ENCODE measurements at places on chromosomes 5 and 9.

- no peak overlapping the region for H3K4me3 ChIP-seq
- DNase-seq = no peak
- no peak overlapping the region for H3K27ac ChIP-seq
- no peaks in the 10 kb centered on the region for H3K27me3 ChIP-seq
Observed at GRCh38 chr5:120446901-120447300, 17.2 kb upstream of the PRR16 start.

DNA sequence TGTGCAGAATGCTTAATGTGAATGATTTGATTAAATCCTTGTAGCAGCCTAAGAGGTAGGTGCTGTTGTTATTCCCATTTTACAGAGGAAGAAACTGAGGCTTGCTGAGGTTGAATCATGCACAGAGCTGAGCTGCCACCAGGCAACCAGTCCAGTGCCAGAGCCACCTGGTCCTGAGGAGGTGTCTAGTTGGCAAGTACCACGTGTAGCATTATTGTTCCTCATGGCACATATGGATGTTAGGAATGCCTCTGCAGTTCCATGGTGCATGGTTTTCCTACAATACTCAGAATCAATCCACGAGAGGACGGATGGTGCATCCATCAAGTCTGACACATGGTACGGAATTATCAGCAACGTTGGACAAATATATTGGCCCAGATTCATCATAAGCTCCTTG, 8.9 kb downstream of the UBE2QL1 start:
- H3K4me3 ChIP-seq = no peak overlapping the region
- DNase-seq = no peak
- H3K27ac ChIP-seq = no peak overlapping the region
- no peaks in the 10 kb centered on the region for H3K36me3 ChIP-seq
- H3K4me1 ChIP-seq = peaks cover 8% of the 10 kb centered on the region
- no peaks in the 10 kb centered on the region for H3K27me3 ChIP-seq

GRCh38 chr5:53127107-53127506, 17.6 kb upstream of the MOCS2 start:
- H3K27me3 ChIP-seq = no peaks in the 10 kb centered on the region
- H3K27ac ChIP-seq = no peak overlapping the region
- DNase-seq = no peak
- H3K36me3 ChIP-seq = no peaks in the 10 kb centered on the region
- no peaks in the 10 kb centered on the region for H3K4me1 ChIP-seq
- H3K4me3 ChIP-seq = no peak overlapping the region

DNA sequence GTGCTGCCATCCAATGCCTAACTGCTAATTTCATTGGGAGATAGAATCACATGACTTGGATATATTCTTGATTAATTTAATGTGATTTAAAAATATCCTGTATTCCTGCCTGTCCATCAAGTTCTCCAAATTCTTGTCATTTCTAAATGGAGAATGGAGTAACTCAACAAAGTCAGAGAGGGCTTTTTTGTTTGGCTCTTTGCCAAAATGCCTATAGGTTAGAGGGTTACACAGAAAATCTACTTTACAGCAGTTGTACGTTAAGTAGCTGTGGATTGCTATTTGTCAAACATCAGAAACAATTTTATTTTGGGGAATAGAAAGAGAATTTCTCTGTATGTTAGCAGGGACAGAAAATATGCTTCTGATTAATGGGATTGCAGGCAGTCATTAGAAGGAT, 5.9 kb downstream of the PIK3R1 start:
- no peak overlapping the region for H3K4me3 ChIP-seq
- H3K27ac ChIP-seq = no peak overlapping the region
- peaks cover 14% of the 10 kb centered on the region for H3K4me1 ChIP-seq
- H3K27me3 ChIP-seq = no peaks in the 10 kb centered on the region

GRCh38 chr9:69035438-69036308, at the start of gene FXN:
TSS of gene FXN (plus strand) at chr9:69035752. CDS start at chr9:69035783, 31 bp downstream.
- no peaks in the 10 kb centered on the region for H3K36me3 ChIP-seq
- H3K27me3 ChIP-seq = no peaks in the 10 kb centered on the region
- H3K27ac ChIP-seq = peak within 1 kb of the TSS; percentile 82
- peaks cover 2% of the 10 kb centered on the region for H3K4me1 ChIP-seq
- peak; percentile 84 for DNase-seq
- H3K4me3 ChIP-seq = peak within 1 kb of the TSS; percentile 58

DNA sequence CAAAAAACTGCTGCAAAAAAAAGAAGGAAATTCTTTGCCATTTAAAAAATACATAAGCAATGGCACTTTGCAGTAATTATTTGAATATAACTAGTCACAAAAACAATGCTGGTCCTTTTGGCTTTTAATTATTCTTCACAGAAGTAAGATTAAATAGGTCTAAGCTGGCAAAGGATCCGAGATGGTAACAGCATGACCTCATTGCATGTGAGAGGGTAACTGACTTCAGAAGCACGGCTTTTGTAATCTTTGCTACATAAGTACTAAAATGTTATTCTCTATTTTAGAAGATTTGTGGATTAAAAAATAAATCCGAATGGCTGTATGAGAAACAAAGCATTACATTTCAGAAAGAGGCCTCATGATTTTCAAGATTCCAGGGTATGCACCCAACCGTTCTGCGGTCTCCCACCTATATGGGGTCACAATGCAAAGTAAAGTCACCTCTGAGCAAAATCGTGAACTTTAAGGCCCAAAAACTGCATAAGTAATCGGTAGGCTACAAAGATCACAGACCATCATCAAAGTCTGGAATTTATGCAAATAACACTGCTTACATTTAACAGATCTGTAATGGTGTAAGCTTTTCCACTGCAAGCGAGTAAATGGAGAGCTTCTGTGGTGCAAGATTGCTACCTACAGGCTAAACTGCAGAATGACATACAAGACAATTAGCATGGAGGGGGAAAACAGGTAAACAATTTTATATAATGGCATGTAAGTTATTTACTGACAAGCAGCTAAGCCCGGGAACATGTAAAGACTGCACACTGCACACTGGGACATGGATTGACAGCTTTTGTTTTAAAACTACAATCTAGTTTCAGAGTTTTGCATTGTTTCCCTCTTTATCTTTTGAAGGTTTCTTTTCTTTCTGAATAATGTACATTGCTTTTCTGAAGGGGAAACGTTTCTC, 231.6 kb downstream of the SLF1 start:
- no peak overlapping the region for H3K27ac ChIP-seq
- H3K36me3 ChIP-seq = no peaks in the 10 kb centered on the region
- no peak overlapping the region for H3K4me3 ChIP-seq
- no peaks in the 10 kb centered on the region for H3K4me1 ChIP-seq
- H3K27me3 ChIP-seq = no peaks in the 10 kb centered on the region
- no peak for DNase-seq

DNA sequence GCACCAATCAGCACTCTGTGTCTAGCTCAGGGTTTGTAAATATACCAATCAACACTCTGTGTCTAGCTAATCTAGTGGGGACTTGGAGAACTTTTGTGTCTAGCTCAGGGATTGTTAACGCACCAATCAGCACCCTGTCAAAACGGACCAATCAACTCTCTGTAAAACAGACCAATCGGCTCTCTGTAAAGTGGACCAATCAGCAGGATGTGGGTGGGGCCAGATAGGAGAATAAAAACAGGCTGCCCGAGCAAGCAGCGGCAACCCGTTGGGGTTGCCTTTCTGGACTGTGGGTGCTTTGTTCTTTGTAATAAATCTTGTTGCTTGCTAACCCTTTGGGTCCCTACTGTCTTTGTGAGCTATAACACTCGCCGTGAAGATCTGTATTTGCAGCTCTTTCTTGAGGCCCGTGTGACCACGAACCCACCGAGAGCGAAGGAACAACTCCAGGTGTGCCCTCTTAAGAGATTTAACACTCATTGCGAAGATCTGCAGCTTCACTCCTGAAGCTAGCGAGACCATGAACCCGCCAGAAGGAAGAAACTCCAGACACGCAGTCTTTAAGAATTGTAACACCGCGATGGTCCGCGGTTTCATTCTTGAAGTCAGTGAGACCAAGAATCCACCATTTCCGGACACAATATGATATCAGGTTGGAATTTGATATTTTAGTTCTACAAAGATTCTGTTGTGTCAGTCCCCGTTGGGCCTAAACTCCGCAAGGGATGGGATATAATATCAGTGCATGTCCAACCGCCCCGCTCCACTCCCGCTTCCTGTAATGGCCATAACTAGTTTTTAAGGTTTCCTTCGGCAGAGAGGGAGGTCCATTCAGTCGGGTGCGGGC, 740 bp upstream of the TRMT10B start:
- H3K4me1 ChIP-seq = peaks cover 3% of the 10 kb centered on the region
- H3K4me3 ChIP-seq = peak overlapping the region; percentile 87
- no peak for DNase-seq
- no peak overlapping the region for H3K27ac ChIP-seq
- no peaks in the 10 kb centered on the region for H3K36me3 ChIP-seq

- H3K4me1 ChIP-seq = peaks cover 2% of the 10 kb centered on the region
- H3K27me3 ChIP-seq = no peaks in the 10 kb centered on the region
- H3K27ac ChIP-seq = no peak overlapping the region
- no peak for DNase-seq
- H3K36me3 ChIP-seq = no peaks in the 10 kb centered on the region
Observed at GRCh38 chr9:7777771-7778170, 21.8 kb downstream of the DMAC1 start.

- H3K4me3 ChIP-seq = no peak overlapping the region
- H3K4me1 ChIP-seq = peaks cover 10% of the 10 kb centered on the region
- no peaks in the 10 kb centered on the region for H3K36me3 ChIP-seq
- no peak for DNase-seq
Observed at GRCh38 chr5:124740991-124741583, 5.4 kb downstream of the ZNF608 start.

- no peaks in the 10 kb centered on the region for H3K4me1 ChIP-seq
- H3K36me3 ChIP-seq = no peaks in the 10 kb centered on the region
- DNase-seq = no peak
- H3K27ac ChIP-seq = no peak overlapping the region
- H3K4me3 ChIP-seq = no peak overlapping the region
- no peaks in the 10 kb centered on the region for H3K27me3 ChIP-seq
Observed at GRCh38 chr9:84003246-84003645, 22.6 kb downstream of the RMI1 start.

GRCh38 chr9:30197954-30198353, 2186.5 kb upstream of the ACO1 start:
- no peaks in the 10 kb centered on the region for H3K36me3 ChIP-seq
- no peak overlapping the region for H3K27ac ChIP-seq
- no peaks in the 10 kb centered on the region for H3K4me1 ChIP-seq

- H3K36me3 ChIP-seq = no peaks in the 10 kb centered on the region
- H3K4me1 ChIP-seq = no peaks in the 10 kb centered on the region
- no peak overlapping the region for H3K4me3 ChIP-seq
- H3K27me3 ChIP-seq = no peaks in the 10 kb centered on the region
- no peak overlapping the region for H3K27ac ChIP-seq
Observed at GRCh38 chr9:115189686-115190085, 71.7 kb upstream of the TNC start.

- no peaks in the 10 kb centered on the region for H3K4me1 ChIP-seq
- no peak overlapping the region for H3K27ac ChIP-seq
- no peak for DNase-seq
- H3K36me3 ChIP-seq = no peaks in the 10 kb centered on the region
- no peak overlapping the region for H3K4me3 ChIP-seq
Observed at GRCh38 chr5:175275097-175275496, 168.9 kb downstream of the DRD1 start.

GRCh38 chr9:68957479-68957878, 56.4 kb downstream of the PRKACG start:
- no peaks in the 10 kb centered on the region for H3K36me3 ChIP-seq
- no peak for DNase-seq

DNA sequence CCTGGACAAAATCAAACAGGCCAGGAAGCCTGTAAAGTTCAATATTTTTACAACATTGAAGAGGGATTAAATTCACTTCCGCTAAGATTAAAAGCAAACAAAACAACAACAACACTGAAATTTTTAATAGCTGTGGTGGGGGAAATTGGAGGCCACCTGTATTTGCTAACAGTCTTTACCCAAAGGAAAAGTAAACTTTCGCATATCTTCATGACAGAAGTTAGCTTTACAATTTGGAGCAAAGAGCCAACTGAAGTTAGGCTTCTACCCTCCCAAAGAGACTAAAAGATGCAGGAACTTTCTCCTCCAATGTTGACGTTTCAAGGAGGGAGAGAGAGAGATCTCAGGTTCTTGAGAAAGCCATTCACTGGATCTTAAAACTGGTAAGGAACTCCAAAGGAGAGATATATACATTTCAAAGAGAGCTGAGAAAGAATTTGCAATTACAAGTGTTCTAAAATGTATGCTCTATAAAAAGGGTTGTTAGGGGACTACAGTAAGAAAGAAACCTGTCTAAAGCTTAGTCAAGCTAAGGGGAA, 349.2 kb upstream of the CDH9 start:
- no peak for DNase-seq
- H3K27ac ChIP-seq = no peak overlapping the region
- H3K36me3 ChIP-seq = no peaks in the 10 kb centered on the region
- H3K27me3 ChIP-seq = no peaks in the 10 kb centered on the region
- no peaks in the 10 kb centered on the region for H3K4me1 ChIP-seq

DNA sequence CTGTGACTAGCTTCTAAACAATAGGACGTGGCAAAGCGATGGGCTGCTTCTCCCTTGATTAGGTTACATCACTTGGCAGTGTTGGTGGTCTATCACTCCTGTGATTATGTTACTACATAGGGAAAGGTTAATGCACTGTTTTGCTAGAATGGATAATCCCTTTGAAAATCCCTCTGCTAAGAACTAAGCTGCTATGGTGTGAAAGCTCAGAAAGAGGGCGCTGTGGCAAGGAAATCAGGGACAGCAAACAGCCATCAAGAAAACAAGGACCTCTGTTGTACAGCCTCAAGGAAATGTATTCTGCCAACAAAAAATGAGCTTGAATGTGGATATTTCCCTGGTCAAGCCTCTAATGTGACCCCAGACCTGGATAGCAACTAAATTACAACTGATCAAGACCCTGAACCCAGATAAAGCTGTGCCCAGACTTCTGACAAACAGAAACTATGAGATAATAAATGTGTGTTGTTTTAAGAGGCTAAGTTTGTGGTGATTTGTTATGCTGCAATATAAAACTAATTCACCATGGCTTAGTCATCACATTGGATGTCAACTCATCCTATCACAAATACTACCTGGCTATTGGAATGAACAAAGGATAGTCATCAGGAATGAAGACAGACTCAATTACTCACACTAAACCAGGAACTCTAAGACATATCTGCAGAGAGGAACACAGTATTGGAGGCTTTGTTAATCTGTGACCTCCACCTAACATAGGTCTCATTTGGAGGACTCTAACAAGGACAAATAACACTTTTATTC, 1215.9 kb downstream of the EFNA5 start:
- H3K4me1 ChIP-seq = no peaks in the 10 kb centered on the region
- no peak for DNase-seq
- no peak overlapping the region for H3K4me3 ChIP-seq
- no peaks in the 10 kb centered on the region for H3K27me3 ChIP-seq
- H3K36me3 ChIP-seq = no peaks in the 10 kb centered on the region
